CD8-positive, alpha-beta memory T cell (primary cell): ENCODE measurements at places on chromosomes 11 and 22. TPM values are rescaled to one million over a fixed set of nuclear protein-coding genes. Genes with fewer than 3 reads are reported as not detected.

Gene OR8G1
- not detected for total RNA-seq

Gene OR52E1
- total RNA-seq, result not detected

Gene OR8A1
- total RNA-seq, result not detected

Gene MS4A12
- total RNA-seq, result not detected

Gene DKK3
- total RNA-seq, result 2.7 TPM
